ENCODE measurements at places on chromosomes 1 and 21. TPM values are rescaled to one million over a fixed set of nuclear protein-coding genes. Genes with fewer than 3 reads are reported as not detected.

- H3K27ac ChIP-seq = no peak overlapping the region
- no peaks in the 10 kb centered on the region for H3K4me1 ChIP-seq
- DNase-seq = no peak
- H3K36me3 ChIP-seq = no peaks in the 10 kb centered on the region
Observed at GRCh38 chr1:17881761-17882160, 126.6 kb downstream of the ACTL8 start.

GRCh38 chr1:223531742-223532341 is 133.7 kb downstream of the CAPN8 start:
- no peaks in the 10 kb centered on the region for H3K4me1 ChIP-seq
- H3K4me3 ChIP-seq = no peak overlapping the region
- DNase-seq = no peak
- H3K27ac ChIP-seq = no peak overlapping the region
- H3K27me3 ChIP-seq = no peaks in the 10 kb centered on the region

RGS16 gene
- 3.1 TPM for total RNA-seq

ELAVL4 gene
- total RNA-seq = not detected

KRTAP6-1 gene
- not detected for total RNA-seq

GRCh38 chr1:151143986-151144385 is 2.4 kb downstream of the SEMA6C start:
- no peaks in the 10 kb centered on the region for H3K36me3 ChIP-seq
- peaks cover 19% of the 10 kb centered on the region for H3K4me1 ChIP-seq
- H3K4me3 ChIP-seq = no peak overlapping the region

DNA sequence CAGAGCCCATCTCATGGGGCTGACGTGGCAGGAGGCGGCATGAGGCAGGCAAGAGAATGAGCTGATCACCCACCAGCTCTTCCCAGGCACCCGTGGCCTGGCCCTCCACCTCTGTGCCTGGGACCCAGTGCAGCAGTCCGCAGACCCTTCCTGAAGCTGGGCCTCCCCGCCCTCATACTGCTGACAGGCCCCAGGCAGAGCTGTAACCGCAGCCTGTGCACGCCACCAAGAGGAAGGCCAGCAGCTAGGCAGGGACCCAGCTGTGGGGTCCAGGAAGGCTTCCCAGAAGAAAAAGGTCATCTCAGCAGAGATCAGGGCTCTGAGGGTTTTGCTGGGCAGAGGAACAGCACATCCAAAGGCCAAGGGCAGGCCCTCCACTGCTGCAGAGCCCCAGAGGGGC is 9.8 kb upstream of the MTFR1L start:
- H3K27ac ChIP-seq = no peak overlapping the region
- no peak overlapping the region for H3K4me3 ChIP-seq
- H3K36me3 ChIP-seq = peaks cover 3% of the 10 kb centered on the region
- no peak for DNase-seq

DNA sequence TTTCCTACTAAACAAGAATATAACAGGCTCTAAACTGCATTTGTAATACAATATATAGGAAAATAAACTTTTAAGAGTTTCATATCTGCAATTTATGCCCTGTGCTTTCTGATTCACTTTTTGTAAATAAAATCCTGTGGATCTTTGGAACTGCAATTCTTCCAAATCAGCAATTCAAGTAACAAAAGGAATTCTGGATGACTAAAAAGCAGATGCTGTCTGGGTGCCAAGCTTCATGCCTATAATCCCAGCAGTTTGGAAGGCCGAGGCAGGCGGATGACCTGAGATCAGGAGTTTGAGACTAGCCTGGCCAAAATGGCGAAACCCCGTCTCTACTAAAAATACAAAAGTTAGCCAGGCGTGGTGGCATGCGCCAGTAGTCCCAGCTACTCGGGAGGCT is 6.3 kb downstream of the NME7 start:
- H3K4me3 ChIP-seq = no peak overlapping the region
- H3K27ac ChIP-seq = no peak overlapping the region
- H3K27me3 ChIP-seq = no peaks in the 10 kb centered on the region
- DNase-seq = no peak
- H3K36me3 ChIP-seq = no peaks in the 10 kb centered on the region

SPRR1B gene
- total RNA-seq = not detected

PRR9 gene
- not detected for total RNA-seq

DNA sequence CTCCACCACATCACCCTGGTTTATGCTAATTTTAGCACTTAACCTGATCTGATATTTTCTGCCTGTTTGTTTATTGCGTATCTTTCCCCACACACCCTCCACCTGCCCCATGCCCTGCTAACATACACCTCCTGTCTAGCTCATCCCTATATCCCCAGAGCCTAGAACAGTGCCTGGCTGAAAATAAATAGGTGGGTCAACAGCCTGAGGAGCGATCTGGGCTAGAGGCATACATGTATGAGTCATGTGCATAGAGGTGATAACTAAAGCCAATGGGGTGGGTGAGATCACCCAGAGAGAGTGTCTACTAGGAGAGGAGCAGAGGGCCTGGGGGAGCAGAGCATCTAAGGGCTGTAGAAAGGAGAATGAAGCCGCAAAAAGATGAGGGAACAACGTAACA is 2.7 kb downstream of the HTR1D start:
- H3K36me3 ChIP-seq = no peaks in the 10 kb centered on the region
- DNase-seq = no peak
- no peak overlapping the region for H3K4me3 ChIP-seq
- H3K27me3 ChIP-seq = no peaks in the 10 kb centered on the region
- H3K4me1 ChIP-seq = peaks cover 16% of the 10 kb centered on the region

WNT3A gene
- not detected for total RNA-seq

DNA sequence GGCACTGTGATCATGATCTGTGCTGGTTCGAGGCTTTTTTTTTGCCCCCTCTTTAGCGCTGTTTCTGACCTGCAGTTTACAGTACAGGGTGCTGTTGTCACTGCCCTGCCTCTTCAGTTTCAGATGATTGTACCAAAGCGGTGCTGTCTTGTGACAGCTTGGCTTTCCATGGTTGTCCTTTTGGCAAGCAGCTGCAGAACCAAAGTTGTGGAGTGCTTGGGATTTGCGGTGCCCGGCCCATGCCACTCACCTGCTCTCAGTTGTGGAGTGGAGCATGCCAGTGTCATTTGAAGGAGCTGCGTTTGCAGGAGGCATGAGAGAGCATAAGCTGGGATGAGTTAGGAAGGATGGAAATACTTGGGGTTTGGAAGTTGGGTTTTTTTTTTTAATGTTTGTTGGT is 48.4 kb downstream of the DOP1B start:
- peaks cover 6% of the 10 kb centered on the region for H3K36me3 ChIP-seq
- H3K4me1 ChIP-seq = no peaks in the 10 kb centered on the region
- no peak for DNase-seq
- no peak overlapping the region for H3K4me3 ChIP-seq
- no peaks in the 10 kb centered on the region for H3K27me3 ChIP-seq

DNA sequence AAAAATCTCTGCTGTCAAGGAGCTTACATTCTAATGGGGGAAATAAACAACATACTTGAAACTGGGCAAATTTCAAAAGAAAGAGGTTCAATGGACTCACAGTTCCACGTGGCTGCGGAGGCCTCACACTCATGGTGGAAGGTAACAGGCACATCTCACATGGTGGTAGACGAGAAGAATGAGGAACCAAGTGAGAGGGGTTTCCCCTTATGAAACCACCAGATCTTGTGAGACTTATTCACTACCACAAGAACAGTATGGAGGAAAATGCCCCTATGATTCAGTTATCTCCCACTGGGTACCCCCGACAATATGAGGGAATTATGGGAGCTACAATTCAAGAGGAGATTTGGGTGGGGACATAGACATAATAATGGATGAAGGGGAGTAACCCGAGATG is 226.4 kb downstream of the ZP4 start:
- H3K4me3 ChIP-seq = no peak overlapping the region
- H3K27me3 ChIP-seq = no peaks in the 10 kb centered on the region
- H3K4me1 ChIP-seq = no peaks in the 10 kb centered on the region
- no peak overlapping the region for H3K27ac ChIP-seq
- DNase-seq = no peak

GRCh38 chr1:167454894-167455785 is 63.2 kb downstream of the CD247 start:
- H3K4me1 ChIP-seq = peaks cover 3% of the 10 kb centered on the region
- no peaks in the 10 kb centered on the region for H3K36me3 ChIP-seq
- H3K27me3 ChIP-seq = no peaks in the 10 kb centered on the region
- H3K27ac ChIP-seq = no peak overlapping the region

DNA sequence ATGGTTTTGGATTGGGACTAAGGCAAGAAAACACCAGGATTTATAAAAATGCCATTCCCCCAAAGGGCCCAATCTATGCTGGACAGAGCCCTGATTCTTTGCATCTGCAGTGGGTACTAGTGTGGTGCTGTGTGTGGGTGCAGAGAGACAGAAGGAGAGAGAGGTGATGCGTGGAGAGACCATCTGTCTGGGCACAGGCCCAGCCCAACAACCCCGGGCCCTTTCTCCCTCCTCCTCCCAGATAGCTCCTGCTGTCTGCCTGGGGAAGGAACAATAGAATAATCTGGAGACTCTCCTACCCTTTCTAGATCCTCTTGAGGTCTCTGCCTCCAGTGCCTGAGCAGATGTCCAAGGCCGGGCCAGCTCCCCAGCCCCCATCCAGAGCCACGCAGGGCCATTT is 15.1 kb downstream of the KIAA1614 start:
- peaks cover 9% of the 10 kb centered on the region for H3K4me1 ChIP-seq
- H3K36me3 ChIP-seq = no peaks in the 10 kb centered on the region
- no peak overlapping the region for H3K4me3 ChIP-seq
- no peaks in the 10 kb centered on the region for H3K27me3 ChIP-seq

GRCh38 chr21:44497703-44498126 is 42.3 kb downstream of the KRTAP10-1 start:
- H3K4me3 ChIP-seq = no peak overlapping the region
- H3K27me3 ChIP-seq = no peaks in the 10 kb centered on the region
- H3K36me3 ChIP-seq = no peaks in the 10 kb centered on the region
- H3K27ac ChIP-seq = no peak overlapping the region
- no peak for DNase-seq

BCAR3 gene
- total RNA-seq = 13.0 TPM

DNA sequence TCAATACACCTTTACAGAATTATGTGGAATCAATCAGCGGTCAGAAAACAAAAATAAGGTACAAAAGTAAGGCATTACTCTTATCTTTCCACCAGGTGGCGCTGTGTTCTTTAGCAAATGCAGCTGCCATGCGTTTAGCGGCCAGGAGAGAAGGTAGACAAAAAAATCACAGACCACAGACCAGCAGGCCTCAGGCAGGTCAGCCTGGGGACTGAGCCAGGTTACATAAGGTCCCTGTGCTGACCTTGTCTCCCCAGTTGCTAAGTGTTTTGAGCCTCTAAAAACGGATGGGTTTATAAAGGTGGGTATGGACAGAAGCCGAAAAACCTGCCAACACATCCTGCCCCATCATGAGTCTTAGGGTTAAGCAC is 2.8 kb downstream of the RGS16 start:
- peaks cover 7% of the 10 kb centered on the region for H3K27me3 ChIP-seq
- no peak overlapping the region for H3K27ac ChIP-seq

DNA sequence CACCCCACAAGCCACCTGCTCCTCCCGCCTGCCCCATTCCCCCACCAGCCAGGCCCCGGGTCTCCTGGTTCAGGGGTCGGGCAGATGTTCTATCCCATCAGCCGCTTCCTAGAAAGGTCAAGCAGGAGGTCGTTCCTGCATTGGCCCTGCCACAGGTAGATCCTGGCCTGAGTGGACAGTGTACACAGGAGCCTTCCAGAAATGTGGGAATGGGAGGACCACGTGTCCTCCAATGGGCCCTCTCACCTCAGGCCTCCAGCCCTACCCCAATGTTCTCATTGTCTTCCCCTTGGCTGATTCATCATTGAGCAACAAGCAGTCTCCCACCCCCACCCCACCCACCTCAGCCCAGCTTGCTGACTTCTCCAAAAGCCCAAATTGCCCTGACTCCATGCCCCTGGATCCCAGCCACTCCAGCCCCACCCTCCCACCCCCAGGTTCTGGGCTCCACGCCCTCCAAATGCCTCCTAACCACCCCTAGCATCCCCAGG is 2.1 kb downstream of the S100A16 start:
- no peaks in the 10 kb centered on the region for H3K36me3 ChIP-seq
- H3K27ac ChIP-seq = no peak overlapping the region
- H3K4me1 ChIP-seq = no peaks in the 10 kb centered on the region
- no peak overlapping the region for H3K4me3 ChIP-seq
- no peak for DNase-seq

DNA sequence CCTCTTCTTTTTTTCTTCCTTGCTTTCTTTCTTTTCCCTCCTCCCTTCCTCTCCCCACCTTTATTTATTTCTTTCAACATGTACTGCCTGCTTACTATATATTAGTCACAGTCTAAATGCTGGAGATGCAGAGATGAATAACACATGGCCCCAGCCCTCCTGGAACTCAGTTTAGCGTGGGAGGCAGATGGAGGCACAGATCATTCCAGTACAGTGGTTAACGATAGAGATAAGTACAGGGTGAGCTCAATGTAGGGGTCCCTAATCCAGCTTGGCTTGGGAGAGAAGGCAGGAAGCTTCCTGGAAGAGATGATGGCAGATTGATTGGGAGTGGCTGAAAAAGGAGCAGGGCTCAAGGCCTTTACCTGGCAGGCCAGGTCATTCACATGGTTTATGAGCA is 55.6 kb upstream of the PPP2R5A start:
- no peak for DNase-seq
- no peaks in the 10 kb centered on the region for H3K27me3 ChIP-seq
- H3K4me3 ChIP-seq = no peak overlapping the region
- H3K27ac ChIP-seq = no peak overlapping the region

DNA sequence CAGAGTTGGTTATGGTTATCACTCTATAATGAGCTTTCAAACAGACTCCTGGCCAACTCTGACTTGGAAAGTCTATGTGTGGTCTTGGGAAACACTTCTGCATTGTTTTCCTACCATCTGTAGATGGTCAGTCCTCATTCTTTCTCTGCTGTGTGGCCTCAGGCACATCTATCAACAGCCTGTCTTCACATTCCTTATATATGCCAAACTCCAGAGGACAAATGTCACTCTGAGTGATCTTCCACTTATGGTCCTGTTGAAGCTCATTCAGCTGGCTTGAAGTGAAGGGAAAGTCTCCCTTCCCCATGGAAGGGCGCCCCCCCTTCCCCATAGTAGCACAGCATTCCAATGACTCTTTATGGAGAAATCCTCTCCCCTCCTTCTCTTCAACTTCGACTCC is 58.7 kb downstream of the VANGL2 start:
- no peak overlapping the region for H3K4me3 ChIP-seq
- H3K27ac ChIP-seq = no peak overlapping the region
- H3K36me3 ChIP-seq = no peaks in the 10 kb centered on the region
- peaks cover 39% of the 10 kb centered on the region for H3K4me1 ChIP-seq
- no peak for DNase-seq

DNA sequence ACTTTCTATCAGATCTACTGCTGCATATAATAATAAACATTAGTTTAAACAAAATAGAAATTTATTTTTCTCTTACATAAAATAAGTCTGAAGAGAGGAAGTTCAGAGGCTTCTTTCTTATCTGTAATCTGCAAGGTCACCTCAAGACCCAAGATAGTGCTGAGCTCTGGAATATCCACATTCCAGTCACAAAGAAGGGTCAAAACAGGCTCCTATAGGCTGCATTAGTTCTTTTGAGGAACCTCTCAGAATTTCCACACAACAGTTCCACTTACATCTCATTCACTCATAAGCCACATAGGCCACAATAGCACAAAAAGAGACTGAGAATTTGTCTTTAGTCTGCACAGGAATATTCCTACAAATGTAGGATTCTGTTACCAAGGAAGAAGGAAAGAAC is 15.4 kb downstream of the DYNLT5 start:
- no peak overlapping the region for H3K27ac ChIP-seq
- H3K4me1 ChIP-seq = no peaks in the 10 kb centered on the region
- H3K36me3 ChIP-seq = no peaks in the 10 kb centered on the region
- no peak for DNase-seq
- no peaks in the 10 kb centered on the region for H3K27me3 ChIP-seq

Data from B cell (primary cell).